NCI-H146 (cell line): ENCODE measurements at places on chromosomes 16 and 17.
A peak's percentile ranks its signal among the peaks of the same experiment; 100 is the strongest.

DNA sequence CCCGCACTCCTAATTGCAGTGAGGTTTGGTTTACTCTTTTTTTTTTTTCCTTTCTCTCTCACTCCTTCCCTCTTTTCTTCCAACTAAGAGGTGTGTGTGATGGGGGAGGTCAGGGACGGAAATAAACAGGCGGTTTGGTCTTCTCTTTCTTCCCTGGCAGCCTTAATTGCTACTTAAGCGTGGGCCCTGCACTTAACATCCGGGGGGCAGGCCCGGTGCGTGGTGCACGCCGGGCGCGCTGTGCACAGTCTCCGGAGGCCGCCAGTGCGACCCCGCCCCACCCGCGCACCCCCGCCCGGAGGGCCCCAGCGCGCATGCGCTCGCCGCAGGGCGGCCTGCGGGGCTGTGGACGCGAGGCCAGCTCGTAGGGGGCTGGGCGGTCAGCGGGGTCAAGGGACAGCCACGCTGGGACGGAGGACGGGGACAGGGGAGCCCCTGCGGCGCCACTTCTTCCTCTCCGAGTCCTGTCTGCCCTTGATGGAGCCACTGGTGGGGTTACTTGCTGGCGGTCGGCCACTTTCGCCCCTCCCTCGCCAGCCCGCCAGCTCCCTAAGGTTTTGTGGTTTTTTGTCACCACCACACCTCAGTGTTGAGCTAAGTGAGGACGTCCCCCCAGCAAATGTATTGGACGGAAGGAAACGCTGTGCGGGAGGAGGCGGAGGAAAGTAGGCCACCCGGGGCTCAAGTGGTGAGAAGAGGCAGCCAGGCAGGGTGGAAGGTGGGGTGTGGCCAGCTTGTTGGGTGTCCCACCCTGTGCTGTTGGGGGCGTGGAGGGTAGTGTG, 120.9 kb downstream of the MRM1 start:
- DNase-seq: peak; percentile 92

DNA sequence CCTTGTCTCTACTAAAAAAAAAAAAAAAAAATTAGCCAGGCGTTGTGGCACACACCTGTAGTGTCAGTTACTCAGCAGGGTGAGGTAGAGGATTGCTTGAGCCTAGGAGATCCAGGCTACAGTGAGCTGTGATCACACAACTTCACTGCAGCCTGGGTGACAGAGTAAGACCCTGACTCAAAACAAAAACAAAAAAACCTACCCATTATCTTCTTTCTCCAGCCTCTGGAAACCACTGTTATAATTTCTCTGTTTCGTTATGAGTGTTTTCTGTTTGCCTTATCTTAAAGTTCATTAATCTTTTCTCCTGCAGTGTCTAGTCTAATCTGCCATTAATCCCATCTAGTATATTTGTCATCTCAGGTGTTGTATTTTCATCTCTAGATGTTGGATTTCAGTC, 18.6 kb upstream of the CLTC start:
- DNase-seq: no peak

DNA sequence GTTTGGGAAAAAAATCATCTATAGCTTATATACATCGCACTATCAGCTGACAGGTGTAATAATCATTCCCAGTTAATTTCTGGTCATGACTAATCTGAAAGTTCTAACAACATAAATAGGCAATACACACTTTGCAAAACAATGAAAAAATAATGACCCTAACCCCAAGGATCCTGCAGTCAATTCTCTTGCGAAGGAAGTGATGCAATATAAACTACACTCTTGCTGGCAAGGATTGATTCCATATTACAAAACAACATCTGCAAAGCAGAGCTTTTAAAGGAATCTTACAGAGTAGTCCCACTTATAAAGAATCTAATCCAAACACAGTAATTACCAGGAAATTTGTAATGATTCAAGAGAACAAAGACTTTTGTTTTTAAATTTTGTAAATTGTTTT, 73.4 kb downstream of the MYO1D start:
- no peak for DNase-seq

DNA sequence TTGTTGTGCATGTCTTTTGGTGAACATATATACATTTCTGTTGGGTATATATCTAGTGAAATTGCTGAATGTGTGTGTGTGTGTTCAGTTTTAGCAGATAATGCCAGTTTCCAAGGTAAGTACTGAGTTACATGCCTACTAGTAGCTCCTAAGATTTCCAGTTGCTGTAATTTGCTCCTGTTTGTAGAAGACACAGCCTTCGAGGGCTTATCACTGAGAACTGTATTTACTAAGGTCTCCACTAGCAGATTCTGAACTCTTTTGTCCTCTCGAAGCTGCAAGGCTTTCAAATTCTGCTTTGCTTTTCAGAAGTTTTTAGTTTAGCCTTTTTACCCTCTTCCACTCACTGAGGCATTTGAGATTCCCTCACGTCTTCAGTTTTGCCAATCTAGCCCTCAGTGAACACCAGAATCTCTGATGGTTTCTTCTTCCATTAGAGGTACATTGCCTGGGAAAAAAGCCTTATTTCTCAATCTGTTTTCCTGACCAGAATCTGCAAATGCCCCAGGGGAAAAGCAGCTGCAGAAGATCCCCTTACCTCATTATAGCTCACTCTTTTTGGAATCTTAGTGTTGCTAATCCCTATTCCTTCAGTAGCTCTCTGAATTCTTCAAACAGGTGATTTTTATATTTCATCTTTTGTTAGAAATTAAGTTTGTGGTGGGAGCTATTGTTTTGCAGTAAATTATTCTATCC, 52.9 kb downstream of the NF1 start:
- no peak for DNase-seq

- DNase-seq: no peak
These were observed 275.5 kb upstream of the IRX5 start for GRCh38 chr16:54655121-54655590.

GRCh38 chr17:39794249-39794970, 56.7 kb downstream of the GRB7 start:
- no peak for DNase-seq

- no peak for DNase-seq
These were observed 4.9 kb upstream of the STAT5A start for GRCh38 chr17:42283241-42284023.

DNA sequence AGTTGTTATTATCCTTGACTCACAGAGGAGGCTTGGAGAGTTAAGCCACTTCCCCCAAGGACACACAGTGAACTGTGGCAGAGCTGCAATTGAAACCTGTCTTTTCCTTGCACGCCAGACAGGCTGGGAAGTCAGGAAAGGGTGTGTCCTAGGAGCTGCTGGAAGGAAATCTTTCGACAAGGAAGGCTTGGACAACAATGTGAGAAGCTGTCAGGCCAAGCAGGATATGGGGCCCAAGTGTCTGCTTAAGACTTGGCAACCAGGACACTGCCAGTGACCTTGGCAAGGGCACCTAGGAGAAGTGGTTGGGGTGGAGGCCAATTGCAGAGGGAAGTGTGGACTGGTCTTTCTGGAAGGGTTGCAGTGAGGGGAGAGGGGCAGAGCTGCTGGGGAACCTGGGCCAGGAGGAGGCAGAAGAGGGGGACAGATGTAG, 2.1 kb upstream of the CAMKK1 start:
- no peak for DNase-seq

GRCh38 chr16:22300427-22301071, 3.3 kb downstream of the POLR3E start:
- peak; percentile 41 for DNase-seq

GRCh38 chr17:8123695-8124349, at the start of gene HES7:
HES7 (minus strand) TSS chr17:8124106; CDS start chr17:8124084, 22 bp downstream.
- peak; percentile 32 for DNase-seq

DNA sequence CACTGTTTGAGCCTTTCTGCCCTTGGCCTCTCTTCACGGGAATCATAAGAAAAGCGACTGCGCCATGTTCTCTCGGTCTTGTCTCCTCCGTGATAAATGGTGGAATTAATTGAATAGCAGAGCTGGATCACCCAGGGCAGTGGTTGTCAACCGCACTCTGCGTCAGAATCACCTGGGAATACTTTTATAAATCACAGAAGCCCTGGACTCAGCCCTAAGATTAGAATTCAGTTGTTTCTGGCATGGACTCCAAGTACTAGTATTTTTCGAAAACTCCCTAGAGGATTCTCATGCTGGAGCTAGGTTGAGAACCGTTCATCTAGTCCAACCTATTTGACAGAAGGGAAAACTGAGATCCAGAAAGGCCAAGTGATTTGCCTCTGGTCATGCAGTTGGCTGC, 64.1 kb downstream of the SPACA3 start:
- DNase-seq: no peak

DNA sequence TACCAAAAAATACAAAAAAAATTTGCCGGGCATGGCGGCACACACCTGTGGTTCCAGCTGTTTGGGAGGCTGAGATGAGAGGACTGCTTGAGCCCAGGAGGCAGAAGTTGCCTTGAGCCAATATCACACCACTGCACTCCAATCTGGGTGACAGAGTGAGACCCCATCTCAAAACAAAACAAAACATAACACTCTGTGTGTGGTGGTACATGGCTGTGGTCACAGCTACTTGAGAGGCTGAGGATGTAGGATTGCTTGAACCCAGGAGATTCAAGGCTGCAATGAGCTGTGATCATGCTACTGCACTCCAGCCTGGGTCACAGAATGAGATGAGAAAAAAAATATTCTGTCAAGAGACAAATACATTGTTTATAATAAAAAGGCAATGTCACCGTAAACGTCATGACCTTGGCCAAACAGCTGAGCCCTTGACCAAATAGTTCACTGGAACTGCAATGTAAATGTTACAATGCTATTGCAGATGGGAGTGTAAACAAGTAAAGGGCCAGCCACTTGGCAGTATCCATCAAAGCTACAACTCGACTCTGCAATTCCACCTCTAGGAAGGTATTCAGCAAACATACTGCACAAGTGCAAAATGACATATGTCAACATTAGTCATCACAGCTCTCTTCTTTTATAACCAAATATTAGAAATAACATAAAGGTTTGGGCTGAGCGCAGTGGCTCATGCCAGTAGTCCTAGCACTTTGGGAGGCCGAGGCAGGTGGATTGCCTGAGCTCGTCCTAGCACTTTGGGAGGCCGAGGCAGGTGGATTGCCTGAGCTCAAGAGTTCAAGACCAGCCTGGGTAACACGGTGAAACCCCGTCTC, 16.9 kb downstream of the EARS2 start:
- no peak for DNase-seq

DNA sequence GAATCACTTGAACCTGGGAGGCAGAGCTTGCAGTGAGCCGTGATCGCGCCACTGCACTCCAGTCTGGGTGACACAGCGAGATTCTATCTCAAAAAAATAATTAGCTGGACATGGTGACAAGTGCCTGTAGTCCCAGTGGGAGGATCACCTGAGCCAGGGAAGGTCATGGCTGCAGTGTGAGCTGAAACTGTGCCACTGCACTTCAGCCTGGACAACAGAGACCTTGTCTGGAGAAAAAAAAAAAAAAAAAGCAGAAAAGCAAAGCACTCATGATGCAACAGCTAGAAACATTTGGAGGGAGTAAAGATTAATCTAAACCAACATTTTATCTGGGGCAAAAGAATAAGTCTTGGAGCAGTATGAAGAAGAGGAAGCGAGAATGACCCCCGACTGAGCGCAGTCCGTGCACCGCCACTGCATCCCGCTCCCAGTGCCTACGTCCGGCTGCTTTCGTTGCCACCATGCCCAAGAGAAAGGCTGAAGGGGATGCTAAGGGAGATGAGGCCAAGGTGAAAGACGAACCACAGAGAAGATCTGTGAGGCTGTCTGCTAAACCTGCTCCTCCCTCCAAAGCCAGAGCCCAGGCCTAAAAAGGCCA, 8.2 kb downstream of the PRPSAP1 start:
- no peak for DNase-seq

- DNase-seq: no peak
These were observed 140.7 kb downstream of the IRX3 start for GRCh38 chr16:54145881-54146280.

DNA sequence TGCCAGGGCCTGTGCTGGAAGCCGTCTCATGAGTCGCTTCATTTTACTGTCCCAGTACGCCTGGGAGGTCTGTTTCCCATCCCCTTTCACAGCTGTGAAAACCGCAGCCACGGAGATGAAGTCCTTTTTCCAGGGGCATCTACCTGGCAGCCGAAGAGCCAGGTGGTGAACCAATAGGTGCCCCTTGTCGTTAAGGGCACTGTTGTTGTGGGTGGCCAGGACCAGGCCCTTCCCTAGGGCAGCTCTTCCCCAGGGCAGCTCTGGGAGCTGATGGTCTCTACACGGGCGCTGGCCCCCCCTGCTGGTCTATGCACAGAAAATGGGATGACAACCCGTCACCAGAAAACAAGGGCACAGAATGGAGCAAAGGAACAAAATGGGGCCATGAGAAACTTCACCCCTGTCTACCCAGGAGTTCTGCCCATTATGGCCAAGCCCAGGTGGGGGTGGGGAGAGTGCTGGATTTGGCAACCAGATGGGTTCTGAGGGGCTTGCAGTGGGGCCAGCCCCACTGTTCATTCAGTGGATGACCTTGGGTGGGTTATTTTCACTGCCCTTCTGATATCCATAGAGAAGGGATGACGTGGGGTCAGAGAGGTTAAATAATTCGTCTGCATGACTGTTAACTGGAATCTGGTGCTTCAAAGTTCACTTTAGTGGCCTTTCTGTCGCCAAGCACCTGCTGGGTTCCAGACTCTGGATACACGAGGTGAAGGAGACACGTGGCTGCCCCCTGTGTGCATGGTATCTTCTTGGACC, 11.5 kb downstream of the RMI2 start:
- peak; percentile 63 for DNase-seq

GRCh38 chr16:85627526-85628264, 14.6 kb downstream of the GSE1 start:
- DNase-seq: peak; percentile 38
